ENCODE measurements at places on chromosomes 1 and 21.

DNA sequence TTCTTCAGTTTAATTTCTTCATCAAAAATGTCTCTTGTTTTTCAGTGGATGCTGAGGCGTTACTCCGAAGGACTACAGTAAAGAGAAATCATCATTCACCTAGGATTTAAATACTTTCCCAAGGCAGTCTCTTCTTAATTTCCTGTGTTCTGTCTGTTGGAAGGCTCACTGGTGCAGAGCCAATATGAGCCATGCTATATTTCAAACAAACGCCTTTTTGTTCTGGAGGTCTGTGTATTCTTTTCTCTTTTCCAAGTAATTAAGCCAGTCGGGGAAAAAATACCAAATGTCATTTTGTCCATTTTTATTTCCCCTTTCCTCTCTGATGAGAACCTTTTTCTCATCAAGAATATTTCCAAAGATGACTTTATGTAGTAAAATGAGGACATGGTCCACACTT is 206.5 kb downstream of the RWDD3 start:
- DNase-seq, result no peak

GRCh38 chr1:67401443-67401842 is 28.8 kb downstream of the SERBP1 start:
- DNase-seq, result no peak

DNA sequence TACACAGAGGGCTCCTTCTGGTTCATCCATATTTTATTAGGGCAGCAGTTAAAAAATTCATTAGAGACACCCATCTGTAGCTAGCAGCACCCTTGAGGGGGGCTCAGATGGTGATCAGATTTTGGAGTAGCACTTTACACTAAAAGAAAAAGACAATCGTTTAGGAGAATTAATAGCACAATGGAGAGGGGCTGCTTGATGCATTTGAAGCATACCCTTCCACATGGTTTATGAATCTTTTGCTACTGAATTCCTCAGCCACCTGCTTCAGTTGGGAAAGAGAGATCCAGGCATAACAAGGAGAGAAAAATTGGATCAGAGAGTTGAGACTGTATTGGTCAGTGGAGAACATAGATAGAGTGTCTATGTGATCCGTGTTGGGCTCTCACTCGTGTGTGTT is 54.4 kb downstream of the DISC1 start:
- no peak for DNase-seq

GRCh38 chr1:230143534-230143933 is 76.5 kb downstream of the GALNT2 start:
- no peak for DNase-seq

DNA sequence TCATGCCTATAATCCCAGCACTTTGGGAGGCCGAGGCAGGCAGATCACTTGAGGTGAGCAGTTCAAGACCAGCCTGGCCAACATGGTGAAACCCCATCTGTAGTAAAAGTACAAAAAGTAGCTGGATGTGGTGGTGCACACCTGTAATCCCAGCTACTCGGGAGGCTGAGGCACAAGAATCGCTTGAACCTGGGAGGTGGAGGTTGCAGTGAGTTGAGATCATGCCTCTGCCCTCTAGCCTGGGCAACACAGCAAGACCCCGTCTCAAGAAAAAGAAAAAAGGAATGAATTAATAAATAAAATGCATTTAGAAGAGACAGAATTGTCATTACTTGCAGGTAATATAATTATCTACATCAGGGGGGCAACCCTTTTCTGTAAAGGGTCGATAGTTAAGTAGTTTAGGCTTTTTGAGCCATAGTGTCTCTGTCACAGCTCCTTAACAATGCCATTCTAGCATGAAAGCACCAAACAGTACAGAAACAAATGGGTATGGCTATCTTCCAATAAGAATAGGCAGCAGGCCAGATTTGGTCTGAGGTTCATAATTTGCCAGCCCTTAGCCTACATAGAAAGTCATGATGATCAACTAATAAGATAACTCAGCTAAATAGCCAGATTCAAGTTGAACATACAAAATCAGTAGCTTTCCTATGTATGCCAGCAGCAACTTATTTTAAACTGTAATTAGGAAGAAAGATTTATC is 56.8 kb downstream of the RPRD2 start:
- no peak for DNase-seq
